ENCODE measurements at places on chromosomes 6 and 20.

DNA sequence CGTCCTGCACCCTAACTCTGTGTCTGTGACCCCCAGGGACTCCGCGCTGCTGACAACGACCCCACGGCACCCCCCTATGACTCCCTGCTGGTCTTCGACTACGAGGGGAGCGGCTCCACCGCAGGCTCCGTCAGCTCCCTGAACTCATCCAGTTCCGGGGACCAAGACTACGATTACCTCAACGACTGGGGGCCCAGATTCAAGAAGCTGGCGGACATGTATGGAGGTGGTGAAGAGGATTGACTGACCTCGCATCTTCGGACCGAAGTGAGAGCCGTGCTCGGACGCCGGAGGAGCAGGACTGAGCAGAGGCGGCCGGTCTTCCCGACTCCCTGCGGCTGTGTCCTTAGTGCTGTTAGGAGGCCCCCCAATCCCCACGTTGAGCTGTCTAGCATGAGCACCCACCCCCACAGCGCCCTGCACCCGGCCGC is 129.0 kb downstream of the TAF4 start:
- no peak for DNase-seq

DNA sequence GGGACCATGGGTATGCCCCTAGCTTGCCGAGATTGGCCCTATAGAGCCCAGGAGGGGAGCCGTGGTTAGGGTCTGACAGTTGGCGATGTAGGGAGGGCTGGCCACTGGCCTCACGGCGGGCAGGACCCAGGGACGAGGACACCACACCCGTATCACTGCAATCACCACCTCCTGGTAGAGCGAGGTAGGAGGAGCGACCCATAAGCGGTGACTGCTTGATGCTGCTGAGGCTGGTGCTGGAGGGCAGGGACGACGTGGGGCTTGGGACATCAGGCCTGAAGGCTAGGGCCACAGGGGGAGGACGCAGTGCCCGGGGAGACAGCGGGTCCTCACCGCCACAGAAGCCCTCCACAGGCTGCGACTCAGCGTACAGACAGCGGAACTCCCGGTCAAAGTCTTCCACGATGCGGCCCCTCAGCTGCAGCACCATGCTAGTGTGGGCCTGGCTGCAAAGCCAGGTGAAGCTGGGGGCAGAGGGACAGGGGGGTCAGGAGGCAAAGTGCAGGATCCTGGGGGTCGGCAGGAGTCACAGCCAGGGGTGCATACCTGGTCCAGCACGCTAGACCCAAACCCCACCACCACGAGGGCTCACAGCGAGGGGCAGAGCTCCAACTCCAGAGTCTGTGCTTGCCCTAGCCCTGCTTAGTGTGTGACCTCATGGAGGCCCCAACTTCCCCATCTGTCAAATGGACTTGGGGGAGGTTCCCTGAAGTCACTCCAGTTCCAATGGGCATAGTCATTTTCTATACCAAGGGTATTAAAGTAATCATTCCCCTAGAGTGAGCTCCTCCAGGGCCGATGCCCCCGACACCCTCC is 3.1 kb upstream of the EIF6 start:
- DNase-seq = no peak

GRCh38 chr6:116866281-116866871 is 10.7 kb upstream of the RFX6 start:
- DNase-seq = no peak

DNA sequence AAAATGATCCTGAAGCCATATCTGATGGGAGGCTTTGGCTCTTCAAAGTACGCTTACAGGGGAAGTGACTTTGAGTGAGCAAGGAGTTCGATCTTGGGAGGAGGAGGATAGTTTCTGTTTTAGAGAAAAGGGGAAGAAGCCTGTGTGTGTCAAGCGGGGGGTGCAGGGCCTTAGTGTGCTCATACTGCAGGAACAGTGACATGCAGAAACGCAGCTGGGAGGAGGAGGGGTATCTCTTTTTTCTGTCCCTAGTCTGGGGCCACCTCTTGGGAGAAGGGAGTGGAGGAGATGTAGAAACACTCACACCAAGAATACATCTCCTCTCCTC is 19.8 kb downstream of the SIRPD start:
- no peak for DNase-seq

DNA sequence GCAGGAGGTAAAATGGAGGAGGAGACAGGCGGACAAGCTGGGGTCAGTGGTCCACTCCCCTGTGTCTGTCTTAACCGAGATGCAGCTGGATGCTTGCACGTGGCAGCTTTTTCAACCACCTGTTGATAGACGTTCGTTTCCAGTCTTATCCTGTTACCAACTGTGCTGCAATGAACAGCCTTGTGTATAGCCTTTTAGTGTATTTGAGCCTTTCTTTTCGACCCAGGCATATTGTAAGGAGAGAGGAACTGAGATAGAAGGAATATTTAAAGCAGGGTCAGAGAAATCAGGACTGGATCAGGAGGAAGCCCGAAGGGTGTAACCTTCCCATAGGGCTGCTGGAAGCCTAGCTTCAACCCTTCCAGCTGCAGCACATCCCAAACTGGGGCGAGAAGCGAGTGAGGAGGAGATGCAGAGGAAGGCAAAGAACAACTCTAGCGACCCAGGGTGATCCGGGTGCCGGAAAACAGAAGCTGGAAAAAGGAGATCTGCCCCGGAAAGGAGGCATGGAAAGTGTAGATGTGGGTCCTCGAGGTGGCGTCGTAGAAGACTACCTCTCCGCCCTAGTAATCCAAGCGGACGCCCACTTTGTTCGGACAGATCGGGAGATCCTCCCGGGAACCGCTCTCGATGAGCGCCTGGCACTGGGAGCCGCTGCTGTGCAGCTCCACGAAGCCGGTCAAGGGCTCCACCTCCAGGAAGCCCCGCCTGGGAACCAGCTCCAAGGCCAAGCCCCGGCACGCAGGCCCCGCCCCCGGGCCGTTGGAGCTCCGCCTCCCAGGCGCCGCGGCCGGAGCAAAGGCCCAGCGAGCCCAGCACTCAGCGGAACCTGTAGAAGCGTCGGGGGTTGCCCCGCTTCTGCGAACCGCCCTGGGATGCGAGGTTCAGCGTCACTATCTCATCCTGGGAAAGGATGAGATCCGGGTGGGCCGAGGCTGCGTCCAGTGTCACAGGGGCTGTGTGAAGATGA is 11.2 kb downstream of the TRIM31 start:
- peak; percentile 60 for DNase-seq

Data from activated T-cell treated with anti-CD3 and anti-CD28 coated beads, Interleukin-2, amount 50 U/mL, for 72 hours (primary cell).